ENCODE measurements at places on chromosomes 4 and X.

DNA sequence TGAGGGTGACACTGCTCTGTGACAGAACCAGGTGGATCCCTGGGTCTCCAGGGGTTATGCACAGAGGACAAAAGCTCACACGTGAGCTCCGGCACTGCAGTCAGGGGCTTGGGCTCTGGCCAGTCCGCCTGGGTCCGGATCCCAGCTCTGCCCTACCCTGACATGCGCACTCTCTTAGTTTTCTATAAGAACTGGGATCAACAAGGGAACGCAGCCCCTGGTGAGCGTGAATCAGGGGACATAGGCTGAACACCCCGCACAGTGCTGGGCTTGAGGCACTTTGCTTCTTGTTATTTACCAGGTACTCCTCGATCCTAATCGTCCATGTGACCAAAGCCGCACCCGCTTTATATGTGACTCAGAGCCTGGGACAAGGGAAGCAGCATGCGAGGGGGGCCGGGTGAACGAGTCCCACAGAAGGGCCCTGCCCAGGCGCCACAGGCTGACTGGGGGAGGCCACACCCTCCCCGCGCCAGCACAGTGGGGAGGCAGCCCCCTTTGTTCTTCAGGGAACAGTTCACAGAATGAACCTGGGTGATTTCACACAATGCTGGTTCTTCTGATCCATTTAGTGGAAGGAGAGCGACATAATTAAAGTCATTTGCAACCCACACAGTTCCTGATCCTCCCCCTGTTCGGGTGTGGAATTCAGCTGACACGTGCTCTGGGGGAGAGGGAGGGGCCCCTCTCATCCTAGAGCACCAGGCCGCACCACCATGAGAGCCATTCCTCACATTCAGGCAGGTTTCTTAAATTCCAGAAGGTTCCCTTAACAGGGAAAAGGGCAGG lies 55.5 kb downstream of the WFS1 start:
- peak; percentile 84 for DNase-seq
- no peak overlapping the region for H3K4me3 ChIP-seq
- no peaks in the 10 kb centered on the region for H3K36me3 ChIP-seq
- peaks cover 6% of the 10 kb centered on the region for H3K4me1 ChIP-seq
- peaks cover 10% of the 10 kb centered on the region for H3K27me3 ChIP-seq
- no peak overlapping the region for H3K27ac ChIP-seq

- no peak overlapping the region for H3K4me3 ChIP-seq
- H3K36me3 ChIP-seq: no peaks in the 10 kb centered on the region
- DNase-seq: peak; percentile 56
- H3K4me1 ChIP-seq: peaks cover 8% of the 10 kb centered on the region
- no peaks in the 10 kb centered on the region for H3K27me3 ChIP-seq
These were observed 84.1 kb downstream of the TMEM164 start for GRCh38 chrX:110086916-110087484.

DNA sequence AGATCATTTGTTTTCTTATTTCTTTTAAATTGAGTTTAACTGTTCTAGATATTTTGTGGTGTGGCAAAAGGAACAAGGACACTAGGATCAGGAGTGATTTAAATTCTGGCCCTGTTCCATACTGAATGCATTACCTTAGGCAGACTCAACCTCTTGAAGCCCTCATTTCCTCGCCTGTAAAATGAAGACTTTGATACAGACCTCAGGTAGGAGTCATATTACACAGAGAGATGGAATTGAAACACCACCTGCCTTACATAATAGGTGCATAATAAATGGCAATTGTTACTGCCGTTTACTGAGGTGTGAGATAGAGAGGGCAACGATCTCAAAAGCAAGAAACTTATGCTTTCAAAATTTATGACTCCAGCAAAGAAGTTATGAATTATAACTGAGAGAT lies 28.2 kb upstream of the RASSF6 start:
- H3K4me3 ChIP-seq: no peak overlapping the region
- no peaks in the 10 kb centered on the region for H3K4me1 ChIP-seq
- no peak overlapping the region for H3K27ac ChIP-seq

DNA sequence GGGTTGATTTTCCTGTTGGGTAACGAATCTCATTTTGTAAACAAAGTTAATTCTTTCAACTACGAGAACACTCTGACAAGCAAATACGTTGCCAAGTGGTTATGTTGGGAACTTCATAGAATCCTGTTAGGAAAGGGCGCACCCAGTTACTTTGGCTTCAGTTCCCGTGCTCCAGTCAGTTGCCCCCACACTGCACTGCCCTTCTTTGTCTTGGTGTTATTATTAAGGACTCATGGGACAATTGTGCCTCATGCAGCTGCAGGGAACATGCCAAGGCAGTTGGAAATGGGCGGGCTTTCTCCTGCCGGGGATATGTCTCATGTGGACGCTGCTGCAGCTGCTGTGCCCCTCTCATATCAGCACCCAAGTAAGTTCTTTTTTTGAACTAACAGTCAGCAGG lies 28.9 kb downstream of the OFD1 start:
- H3K36me3 ChIP-seq: peaks cover 42% of the 10 kb centered on the region
- H3K27ac ChIP-seq: no peak overlapping the region
- DNase-seq: no peak
- H3K4me3 ChIP-seq: no peak overlapping the region
- no peaks in the 10 kb centered on the region for H3K27me3 ChIP-seq

DNA sequence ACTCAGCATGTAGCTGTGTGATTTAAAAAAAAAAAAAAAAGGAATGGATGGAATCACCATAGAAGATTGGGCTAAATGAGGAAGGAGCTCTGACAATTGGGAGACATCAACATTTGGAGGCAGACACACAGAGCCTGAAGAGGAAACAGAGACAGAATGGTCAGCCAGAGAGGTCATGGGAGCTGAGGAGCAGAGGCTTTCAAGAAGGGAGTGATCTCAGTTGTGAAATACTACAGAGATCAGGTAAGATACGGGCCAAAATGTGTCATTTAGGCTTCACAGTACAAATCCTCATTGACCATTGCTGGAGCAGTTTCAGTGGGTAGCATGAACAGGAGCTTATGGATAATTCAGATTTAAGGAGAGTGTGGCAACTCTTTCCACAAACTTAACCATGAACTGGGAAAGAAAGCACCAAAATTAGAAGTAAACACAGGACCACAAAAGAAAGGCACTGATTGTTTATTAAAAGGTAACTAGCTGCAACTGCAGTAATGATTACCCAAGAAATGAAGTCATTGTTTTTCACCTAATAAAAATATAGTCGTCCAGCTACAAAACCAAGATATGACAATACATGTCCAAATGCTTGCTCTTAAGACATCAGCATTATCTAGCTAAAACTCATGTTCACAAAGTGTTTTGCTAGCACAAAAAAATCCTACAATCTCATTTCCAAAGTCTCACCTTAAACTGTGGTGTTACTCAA lies 203.2 kb downstream of the DHX15 start:
- H3K4me3 ChIP-seq: no peak overlapping the region
- H3K27ac ChIP-seq: no peak overlapping the region
- DNase-seq: no peak
- no peaks in the 10 kb centered on the region for H3K36me3 ChIP-seq
- H3K27me3 ChIP-seq: no peaks in the 10 kb centered on the region

GRCh38 chrX:11371106-11371505 lies 77.9 kb downstream of the AMELX start:
- H3K4me1 ChIP-seq: peaks cover 7% of the 10 kb centered on the region
- H3K27me3 ChIP-seq: no peaks in the 10 kb centered on the region
- H3K36me3 ChIP-seq: no peaks in the 10 kb centered on the region

DNA sequence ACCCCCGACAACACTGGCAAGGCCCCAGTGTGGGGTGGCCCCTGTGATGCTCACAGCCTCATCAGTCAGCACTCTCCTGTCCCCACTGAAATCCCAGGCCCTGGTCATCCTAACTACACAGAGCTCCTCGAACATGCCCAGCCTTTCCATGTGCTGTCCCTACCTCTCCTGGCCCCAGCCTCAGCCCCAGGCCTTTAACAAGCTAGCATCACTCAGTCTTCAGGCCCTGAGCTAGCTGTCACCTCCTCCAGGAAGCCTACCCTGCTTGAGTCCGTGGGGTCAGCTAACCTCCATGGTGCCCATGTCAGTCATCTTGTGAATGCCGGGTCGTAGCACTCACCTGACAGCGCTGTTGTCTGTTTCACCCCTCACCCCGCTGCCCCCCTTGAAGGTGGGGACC lies 25.6 kb upstream of the C4orf50 start:
- no peaks in the 10 kb centered on the region for H3K27me3 ChIP-seq
- no peaks in the 10 kb centered on the region for H3K36me3 ChIP-seq
- no peaks in the 10 kb centered on the region for H3K4me1 ChIP-seq
- no peak for DNase-seq
- H3K4me3 ChIP-seq: no peak overlapping the region

GRCh38 chr4:106602711-106603110 lies 234.1 kb upstream of the GIMD1 start:
- no peaks in the 10 kb centered on the region for H3K36me3 ChIP-seq
- no peak for DNase-seq
- H3K27me3 ChIP-seq: no peaks in the 10 kb centered on the region
- H3K27ac ChIP-seq: no peak overlapping the region
- H3K4me3 ChIP-seq: no peak overlapping the region
- no peaks in the 10 kb centered on the region for H3K4me1 ChIP-seq

DNA sequence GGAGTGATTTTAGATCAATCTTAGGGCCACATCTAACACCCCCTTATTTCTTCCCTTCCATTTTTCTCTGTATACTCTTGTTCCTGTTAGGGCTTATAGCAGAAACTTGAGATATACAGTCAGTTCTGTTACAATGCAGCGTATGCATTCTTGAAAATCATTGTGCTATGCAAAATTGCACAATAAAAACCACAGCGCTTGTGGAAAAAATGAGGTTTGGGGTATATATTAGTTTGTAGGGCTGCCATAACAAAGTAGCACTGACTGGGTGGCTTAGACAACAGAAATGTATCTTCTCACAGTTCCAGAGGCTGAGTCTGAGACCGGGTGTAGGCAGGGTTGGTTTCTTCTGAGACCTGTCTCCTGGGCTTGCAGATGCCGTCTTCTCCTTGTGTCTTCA lies 59.0 kb downstream of the WWC2 start:
- H3K27me3 ChIP-seq: no peaks in the 10 kb centered on the region
- no peak for DNase-seq
- H3K4me1 ChIP-seq: peaks cover 24% of the 10 kb centered on the region
- no peak overlapping the region for H3K4me3 ChIP-seq

GRCh38 chrX:12890467-12890866 lies 16.0 kb upstream of the TLR8 start:
- no peak for DNase-seq
- no peak overlapping the region for H3K4me3 ChIP-seq
- H3K4me1 ChIP-seq: no peaks in the 10 kb centered on the region
- no peaks in the 10 kb centered on the region for H3K27me3 ChIP-seq
- no peaks in the 10 kb centered on the region for H3K36me3 ChIP-seq

DNA sequence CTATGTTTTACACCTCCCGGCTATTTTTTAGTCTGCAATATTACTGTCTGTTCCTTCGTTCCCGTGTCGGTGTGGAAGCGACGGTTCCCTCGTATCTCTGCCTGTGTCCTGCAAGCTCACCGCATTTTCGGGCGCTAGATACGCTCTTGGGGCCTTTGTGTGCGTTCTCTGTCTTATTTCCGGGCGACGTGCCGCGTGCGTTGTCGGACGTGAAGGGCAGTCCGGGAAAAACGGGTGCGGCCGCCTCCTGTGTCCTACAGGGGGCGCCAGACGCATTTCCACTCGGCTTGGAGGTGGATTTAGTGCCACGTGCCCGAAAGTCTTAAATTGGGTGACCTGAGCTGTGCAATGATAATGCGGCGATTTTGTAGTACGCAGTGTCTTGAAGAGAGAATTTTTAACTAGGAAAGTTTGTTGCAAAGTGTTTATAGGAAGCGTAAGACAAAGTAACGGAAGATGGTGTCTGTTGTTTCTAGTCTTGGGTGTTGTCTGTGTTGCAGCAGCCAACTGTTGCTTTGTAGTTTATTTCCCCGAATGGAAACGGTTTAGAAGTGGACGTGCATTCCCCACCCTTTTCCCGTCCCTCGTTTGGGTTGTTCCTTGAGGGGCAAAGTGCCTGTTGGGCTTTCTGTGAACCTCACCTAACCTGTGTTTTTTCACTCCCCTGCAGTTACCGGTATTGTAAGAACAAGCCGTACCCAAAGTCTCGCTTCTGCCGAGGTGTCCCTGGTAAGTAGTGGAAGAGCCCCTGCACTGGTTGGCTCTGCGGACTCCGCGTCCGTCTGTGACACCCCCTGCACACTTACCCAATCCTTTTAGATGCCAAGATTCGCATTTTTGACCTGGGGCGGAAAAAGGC lies 720 bp downstream of the RPL10 start:
- H3K27ac ChIP-seq: peak overlapping the region; percentile 100
- peak; percentile 77 for DNase-seq
- H3K27me3 ChIP-seq: no peaks in the 10 kb centered on the region
- peaks cover 15% of the 10 kb centered on the region for H3K4me1 ChIP-seq
- H3K4me3 ChIP-seq: peak overlapping the region; percentile 99
- peaks cover 27% of the 10 kb centered on the region for H3K36me3 ChIP-seq

- no peaks in the 10 kb centered on the region for H3K4me1 ChIP-seq
- no peak for DNase-seq
- no peaks in the 10 kb centered on the region for H3K36me3 ChIP-seq
- no peak overlapping the region for H3K27ac ChIP-seq
- H3K27me3 ChIP-seq: peaks cover 9% of the 10 kb centered on the region
- H3K4me3 ChIP-seq: no peak overlapping the region
These were observed 11.5 kb downstream of the PPP2R2C start for GRCh38 chr4:6460876-6461275.

- H3K27me3 ChIP-seq: no peaks in the 10 kb centered on the region
- no peaks in the 10 kb centered on the region for H3K36me3 ChIP-seq
- H3K4me1 ChIP-seq: no peaks in the 10 kb centered on the region
- DNase-seq: no peak
- no peak overlapping the region for H3K27ac ChIP-seq
These were observed 88.7 kb upstream of the TTC29 start for GRCh38 chr4:147034372-147034771.

DNA sequence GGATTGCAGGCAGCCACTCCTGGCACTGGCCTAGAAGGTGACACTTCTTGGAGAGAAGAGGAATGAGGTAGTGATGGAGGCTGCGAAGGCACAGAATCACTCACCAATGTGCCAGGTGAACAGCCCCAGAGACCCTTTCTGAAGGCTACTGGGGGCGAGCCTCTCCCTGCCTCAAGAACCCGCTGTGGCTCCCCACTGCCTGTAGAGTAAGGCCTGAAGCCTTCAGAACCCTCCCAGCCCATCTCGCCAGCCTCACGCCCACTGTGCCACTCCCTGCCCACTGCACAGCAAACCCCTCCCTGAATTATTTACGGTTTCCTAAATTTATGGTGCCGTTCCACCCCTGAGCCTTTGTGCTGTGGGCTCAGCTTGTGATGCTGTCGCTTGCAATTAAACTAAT lies 24.2 kb upstream of the SORCS2 start:
- H3K4me1 ChIP-seq: peaks cover 31% of the 10 kb centered on the region
- no peak for DNase-seq
- H3K27ac ChIP-seq: peak overlapping the region; percentile 87
- H3K27me3 ChIP-seq: no peaks in the 10 kb centered on the region
- H3K36me3 ChIP-seq: no peaks in the 10 kb centered on the region

GRCh38 chr4:10593130-10593529 lies 91.4 kb downstream of the CLNK start:
- H3K27me3 ChIP-seq: no peaks in the 10 kb centered on the region
- no peak for DNase-seq
- no peak overlapping the region for H3K4me3 ChIP-seq
- H3K4me1 ChIP-seq: no peaks in the 10 kb centered on the region
- no peak overlapping the region for H3K27ac ChIP-seq

All from large intestine (tissue), 12 donors.